ENCODE measurements at places on chromosomes 7 and 10.

DNA sequence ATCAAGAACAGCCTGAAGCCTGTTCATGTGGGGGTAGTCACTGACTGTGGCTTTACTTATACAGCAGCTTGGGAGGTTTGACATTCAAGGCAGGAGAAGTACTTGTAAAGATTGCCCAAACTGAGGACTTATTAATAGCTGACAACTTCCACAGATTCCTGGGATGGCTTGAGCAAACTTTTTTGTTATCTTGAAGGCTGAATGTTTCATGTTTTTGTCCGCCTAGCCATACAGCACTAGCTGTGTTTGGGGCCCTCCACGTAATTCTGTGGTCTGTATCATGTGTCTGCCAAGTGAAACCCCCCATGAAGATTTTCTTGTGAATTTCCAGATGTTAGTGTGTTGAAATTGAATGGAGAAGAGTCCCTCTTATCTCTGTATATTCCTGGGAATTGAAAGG, 38.6 kb downstream of the FAS start:
- no peak for DNase-seq

GRCh38 chr10:78756604-78757343, 312.0 kb upstream of the ZMIZ1 start:
- DNase-seq, result peak; percentile 91

DNA sequence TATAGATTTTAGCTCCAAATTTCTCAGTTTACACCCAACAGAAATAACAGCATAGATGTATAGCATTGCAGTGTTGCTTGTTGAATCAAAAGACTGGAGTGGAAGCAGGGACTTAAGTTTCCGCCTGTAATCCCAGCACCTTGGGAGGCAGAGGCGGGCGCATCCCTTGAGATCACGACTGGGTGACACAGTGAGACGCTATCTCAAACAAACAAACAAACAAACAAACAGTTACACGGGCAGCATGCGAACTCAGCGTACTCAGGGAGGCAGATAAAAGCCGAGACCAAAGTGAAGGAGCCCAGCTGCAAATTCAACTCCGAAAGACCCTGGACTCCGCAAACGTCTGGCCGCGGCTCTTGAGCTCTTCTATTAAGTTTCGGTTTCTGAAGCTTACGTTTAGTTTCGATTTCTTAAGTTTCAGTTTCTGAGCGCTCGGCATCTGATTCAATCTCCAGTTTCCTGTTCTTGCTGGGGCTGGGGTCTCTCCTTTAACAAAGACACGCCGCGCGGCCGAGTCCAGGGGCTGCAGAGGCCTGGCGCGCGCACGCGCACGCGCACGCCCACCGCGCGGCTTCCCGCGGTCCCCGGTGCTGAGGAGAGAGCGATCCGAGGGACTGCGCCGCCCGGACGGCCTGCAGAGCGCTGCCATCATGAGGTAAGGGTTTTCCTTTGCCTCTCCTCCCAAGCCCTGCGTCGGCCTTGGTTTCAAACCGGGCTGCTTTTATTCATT, at the start of gene IFIT5:
TSS of gene IFIT5 (plus strand) at position 423 of the 733 bp plus-strand sequence. CDS start at position 654, 231 bp downstream.
- peak; percentile 74 for DNase-seq

DNA sequence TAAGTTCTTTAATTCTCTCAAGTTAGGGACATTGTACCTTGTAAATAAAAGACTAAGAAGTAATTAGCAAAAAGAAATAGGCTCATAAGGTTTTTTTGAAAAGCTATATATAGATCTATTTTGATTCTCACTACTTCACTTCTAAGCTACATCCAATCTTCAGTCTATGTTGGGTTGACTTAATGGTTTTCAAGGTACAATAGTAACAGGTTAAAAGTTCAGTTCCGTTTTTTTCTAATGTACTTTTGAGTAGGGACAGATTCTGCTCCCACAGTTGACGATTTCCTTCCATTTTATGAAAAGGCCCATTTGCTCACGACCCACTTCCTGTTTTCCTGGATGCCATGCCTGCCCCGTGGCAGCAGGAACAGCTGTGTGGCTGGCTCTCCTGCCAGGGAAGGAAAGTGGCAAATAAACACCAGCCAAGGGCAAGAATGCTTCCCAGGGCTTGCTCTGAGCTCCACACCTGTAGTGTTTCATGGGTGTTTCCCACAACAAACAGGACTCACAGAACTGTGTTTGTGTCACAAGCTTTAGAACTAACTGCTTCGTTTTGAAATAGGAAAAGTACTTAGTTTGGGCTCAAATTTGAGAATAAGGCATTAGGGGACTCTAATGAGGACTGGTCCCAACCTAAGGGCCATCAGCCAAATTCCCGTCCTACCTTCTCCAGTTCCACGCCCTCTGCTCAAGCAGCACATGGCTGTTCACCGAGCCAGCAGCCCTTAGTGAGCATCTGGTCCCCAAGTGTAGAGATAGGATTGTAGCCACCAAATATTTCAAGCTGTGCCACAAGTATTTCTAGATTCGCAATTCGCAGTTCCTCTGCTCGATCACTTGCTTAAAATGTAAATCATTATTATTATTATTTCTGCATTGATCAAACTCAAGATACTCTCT, 240.7 kb downstream of the COBL start:
- no peak for DNase-seq

DNA sequence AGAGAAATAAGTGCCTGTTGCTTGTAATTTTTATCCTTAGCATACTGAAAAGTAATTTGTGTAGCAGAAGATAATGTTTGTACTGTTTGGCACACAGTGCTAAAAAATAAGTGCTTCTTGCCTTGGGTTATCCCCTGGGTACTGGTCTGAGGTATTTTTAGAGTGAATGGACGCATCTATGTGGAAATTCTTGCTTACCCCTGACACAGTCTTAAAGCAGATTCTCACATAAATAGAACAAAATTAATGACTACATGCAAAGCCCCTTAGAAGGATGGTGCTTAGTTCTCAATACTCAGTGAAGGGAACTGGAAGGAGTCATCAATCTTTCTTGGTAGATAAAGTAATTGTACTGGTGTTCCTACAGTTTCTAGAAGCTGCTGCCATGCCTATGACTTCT, 548.6 kb downstream of the ARL4A start:
- no peak for DNase-seq

Measured in uterus (tissue), 4 donors.